ENCODE measurements at places on chromosomes 16 and 17. TPM values are rescaled to one million over a fixed set of nuclear protein-coding genes. Genes with fewer than 3 reads are reported as not detected.

Gene RPL13
- 5,060 TPM for total RNA-seq

Gene CMC2
- total RNA-seq, result 26.8 TPM

Gene CCL11
- not detected for total RNA-seq

Gene SLC6A2
- total RNA-seq, result not detected

Gene ASB16
- total RNA-seq, result not detected

Gene SOX15
- 0.52 TPM for total RNA-seq

Gene WFDC1
- total RNA-seq, result 0.10 TPM

Gene FOXN1
- total RNA-seq, result not detected

Gene MMD
- 82.8 TPM for total RNA-seq

Gene IL17C
- 0.21 TPM for total RNA-seq

Gene SALL1
- total RNA-seq, result not detected

Gene DNAI2
- 0.21 TPM for total RNA-seq

Gene UTS2R
- total RNA-seq, result not detected

Gene HOXB1
- not detected for total RNA-seq

Gene TBC1D3K
- not detected for total RNA-seq

Gene ATP2A1
- total RNA-seq, result 0.52 TPM

Gene ANKRD40CL
- 0.21 TPM for total RNA-seq

Gene SLC13A2
- total RNA-seq, result not detected

Gene GAS7
- 38.4 TPM for total RNA-seq

Gene SULT1A4
- total RNA-seq, result 8.1 TPM

Gene OTOP3
- not detected for total RNA-seq

Gene GPR139
- not detected for total RNA-seq

Gene GNAO1
- total RNA-seq, result 0.84 TPM

Gene KIF19
- 1.2 TPM for total RNA-seq

Gene EVI2A
- 156 TPM for total RNA-seq

Gene STUB1
- total RNA-seq, result 39.0 TPM

Gene HBZ
- total RNA-seq, result not detected

Gene PTX4
- total RNA-seq, result not detected

Gene STAT5A
- total RNA-seq, result 117 TPM

Gene TBC1D3C
- total RNA-seq, result not detected

Gene PEX12
- total RNA-seq, result 3.1 TPM

Gene NDRG4
- total RNA-seq, result 0.94 TPM

Gene KRT20
- total RNA-seq, result not detected

Gene FN3K
- total RNA-seq, result 0.73 TPM

Gene HP
- 16.1 TPM for total RNA-seq

Gene CCDC182
- not detected for total RNA-seq

Gene MT4
- total RNA-seq, result not detected

Gene GP1BA
- total RNA-seq, result 4.2 TPM

Gene PNMT
- total RNA-seq, result not detected

Gene TBX2
- 0.10 TPM for total RNA-seq

Gene PRSS33
- total RNA-seq, result not detected

Gene ABCA9
- total RNA-seq, result 0.42 TPM

Gene KIF22
- 78.5 TPM for total RNA-seq

Gene RAB34
- 27.0 TPM for total RNA-seq

Measured in mononuclear cell (primary cell).